ENCODE measurements at places on chromosomes 2 and 18. TPM values are rescaled to one million over a fixed set of nuclear protein-coding genes. Genes with fewer than 3 reads are reported as not detected.

DNA sequence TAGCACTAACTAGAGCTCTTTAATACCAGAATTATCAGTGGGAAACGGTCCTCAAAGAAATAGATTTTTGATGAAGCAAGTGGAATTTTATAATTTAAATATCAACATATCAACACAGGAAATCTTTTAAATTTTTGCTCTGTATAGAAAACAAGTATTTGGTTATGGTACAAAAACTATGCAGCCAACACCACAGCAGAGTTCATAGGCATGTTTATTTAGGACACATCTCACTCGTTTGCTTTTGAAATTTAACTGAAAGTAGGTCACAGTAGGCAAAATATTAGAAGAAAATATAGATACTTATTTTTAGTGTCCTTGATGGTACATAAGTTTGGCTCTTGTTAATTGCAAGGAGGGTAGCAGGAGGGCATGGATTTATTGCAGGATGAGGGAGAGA is 34.3 kb upstream of the TANC1 start:
- H3K4me1 ChIP-seq, result peaks cover 47% of the 10 kb centered on the region
- no peak for DNase-seq
- no peak overlapping the region for H3K4me3 ChIP-seq
- no peaks in the 10 kb centered on the region for H3K27me3 ChIP-seq
- no peaks in the 10 kb centered on the region for H3K36me3 ChIP-seq

The SETBP1 gene
- 12.6 TPM for total RNA-seq

The PAX8 gene
- total RNA-seq, result not detected

- H3K27me3 ChIP-seq, result no peaks in the 10 kb centered on the region
- no peaks in the 10 kb centered on the region for H3K36me3 ChIP-seq
- no peak for DNase-seq
Measured at GRCh38 chr18:62938487-62938886, 223.1 kb downstream of the PHLPP1 start.

- no peak overlapping the region for H3K27ac ChIP-seq
- no peaks in the 10 kb centered on the region for H3K27me3 ChIP-seq
- H3K36me3 ChIP-seq, result no peaks in the 10 kb centered on the region
- H3K4me1 ChIP-seq, result no peaks in the 10 kb centered on the region
Measured at GRCh38 chr18:56489893-56490292, 148.5 kb downstream of the TXNL1 start.

DNA sequence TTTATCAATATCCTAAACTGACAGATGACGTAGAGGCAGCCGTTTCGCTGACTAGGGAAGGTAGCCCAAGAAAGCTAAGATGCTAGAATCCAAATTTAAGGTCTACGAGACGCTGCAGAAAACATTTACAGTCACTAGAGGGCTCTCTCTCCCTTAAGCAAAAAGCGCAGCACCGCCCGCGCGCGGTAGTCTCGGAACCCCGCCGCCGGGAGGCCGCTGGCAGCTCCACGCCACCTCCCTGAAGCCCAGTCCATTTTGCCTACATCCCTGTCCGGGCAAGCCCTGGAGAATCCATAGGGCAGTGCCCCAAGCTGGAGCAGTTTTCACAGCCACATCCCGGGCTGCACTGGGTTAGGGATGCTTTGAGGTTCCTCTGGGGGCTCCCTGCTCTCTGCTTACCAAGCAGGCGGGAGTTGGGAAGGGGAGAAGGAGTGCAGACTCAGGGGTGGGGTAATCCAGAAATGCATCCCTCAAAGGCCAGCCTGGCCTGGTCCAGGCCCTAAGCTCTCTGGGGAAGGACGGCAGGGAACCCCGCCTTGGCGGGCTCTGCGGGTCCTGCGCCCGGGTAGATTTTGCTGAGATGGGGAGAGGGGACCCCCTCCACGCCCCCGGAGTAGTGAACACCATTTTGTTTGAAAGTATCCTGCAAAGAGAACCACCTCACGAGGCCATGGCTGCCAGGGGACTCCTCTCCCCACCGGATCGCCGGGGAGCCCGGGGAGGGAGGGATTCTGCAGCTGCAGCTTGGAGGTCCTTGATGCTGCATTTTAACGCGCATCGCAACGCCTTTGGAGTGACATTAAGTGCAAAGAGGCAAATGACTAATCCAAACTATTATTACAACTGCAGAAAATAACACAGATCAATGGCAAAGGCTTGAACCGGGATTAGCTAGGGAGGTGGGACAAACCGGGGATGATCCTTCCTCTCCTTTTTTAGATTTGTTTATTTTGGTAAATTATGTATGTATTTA is 1.3 kb upstream of the DPYSL5 start:
- peaks cover 73% of the 10 kb centered on the region for H3K27me3 ChIP-seq
- no peak overlapping the region for H3K27ac ChIP-seq
- no peaks in the 10 kb centered on the region for H3K36me3 ChIP-seq

The ST8SIA5 gene
- total RNA-seq, result not detected

- H3K27me3 ChIP-seq, result no peaks in the 10 kb centered on the region
- H3K27ac ChIP-seq, result no peak overlapping the region
- H3K36me3 ChIP-seq, result no peaks in the 10 kb centered on the region
Measured at GRCh38 chr2:166487171-166487570, 6.9 kb downstream of the SCN7A start.

The SH3RF3 gene
- total RNA-seq, result 6.1 TPM

DNA sequence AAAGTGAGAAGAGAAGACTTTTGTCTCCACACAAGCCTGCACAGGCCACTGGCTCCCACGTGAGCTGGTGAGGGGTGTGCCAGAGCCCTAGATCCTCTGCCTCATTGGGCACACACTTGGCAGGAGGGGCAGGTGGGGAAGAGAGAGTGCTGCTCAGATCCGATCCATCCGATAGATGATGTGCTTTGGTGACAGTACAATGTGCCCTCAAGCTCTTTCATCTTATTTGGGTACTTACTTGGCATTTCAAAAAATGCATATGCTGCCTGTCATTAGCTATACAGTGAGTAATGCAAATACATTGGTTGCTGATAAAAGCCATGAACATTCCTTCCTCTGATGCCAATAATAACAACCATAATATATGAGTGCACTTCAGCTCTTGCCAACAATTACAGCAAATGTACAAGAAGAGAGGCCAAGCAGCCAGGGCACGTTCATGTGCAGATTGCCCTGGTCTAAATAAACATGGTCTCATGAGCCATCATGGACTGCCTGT is 255.3 kb downstream of the VAPA start:
- no peaks in the 10 kb centered on the region for H3K4me1 ChIP-seq
- no peak overlapping the region for H3K4me3 ChIP-seq
- H3K36me3 ChIP-seq, result no peaks in the 10 kb centered on the region
- no peaks in the 10 kb centered on the region for H3K27me3 ChIP-seq

The GKN2 gene
- total RNA-seq, result not detected

- no peak overlapping the region for H3K4me3 ChIP-seq
- no peaks in the 10 kb centered on the region for H3K27me3 ChIP-seq
- H3K4me1 ChIP-seq, result peaks cover 19% of the 10 kb centered on the region
- no peak for DNase-seq
- peaks cover 43% of the 10 kb centered on the region for H3K36me3 ChIP-seq
- no peak overlapping the region for H3K27ac ChIP-seq
Measured at GRCh38 chr2:85356186-85356585, 1.6 kb downstream of the ELMOD3 start.

GRCh38 chr2:109433486-109433885 is 180.3 kb downstream of the SEPTIN10 start:
- peaks cover 3% of the 10 kb centered on the region for H3K4me1 ChIP-seq
- no peak overlapping the region for H3K27ac ChIP-seq
- no peak overlapping the region for H3K4me3 ChIP-seq
- no peaks in the 10 kb centered on the region for H3K27me3 ChIP-seq

The SCN2A gene
- total RNA-seq, result 0.05 TPM

The SERPINB4 gene
- 0.26 TPM for total RNA-seq

- no peak overlapping the region for H3K4me3 ChIP-seq
- no peak for DNase-seq
- H3K4me1 ChIP-seq, result peaks cover 4% of the 10 kb centered on the region
Measured at GRCh38 chr2:180205621-180206235, 198.6 kb upstream of the CWC22 start.

The SPP2 gene
- total RNA-seq, result not detected

The FARP2 gene
- 74.3 TPM for total RNA-seq

- no peak for DNase-seq
- peak overlapping the region; percentile 51 for H3K4me3 ChIP-seq
- H3K27ac ChIP-seq, result no peak overlapping the region
- peaks cover 9% of the 10 kb centered on the region for H3K4me1 ChIP-seq
Measured at GRCh38 chr2:156399224-156399949, 36.8 kb upstream of the GPD2 start.

The CCDC178 gene
- total RNA-seq, result not detected

DNA sequence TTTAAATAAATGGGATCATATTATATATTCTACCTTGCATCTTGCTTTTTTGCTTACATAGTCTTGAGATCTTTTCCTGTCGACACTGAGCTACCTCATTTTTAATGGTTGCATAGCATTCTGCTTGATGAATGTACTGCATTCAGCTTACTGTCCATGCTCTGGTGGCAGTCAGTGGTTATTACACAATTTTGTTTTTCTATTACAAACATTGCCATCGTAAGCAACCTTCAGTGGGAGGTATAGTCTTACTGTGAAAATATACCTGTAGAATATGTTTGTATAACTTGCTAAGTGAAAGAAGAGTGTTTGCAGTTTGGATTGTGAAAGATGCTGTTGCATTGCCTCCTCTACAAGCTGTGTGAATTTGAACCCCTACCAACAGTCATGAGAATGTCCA is 43.4 kb downstream of the UBXN4 start:
- no peak for DNase-seq
- no peak overlapping the region for H3K27ac ChIP-seq
- no peaks in the 10 kb centered on the region for H3K27me3 ChIP-seq
- peaks cover 61% of the 10 kb centered on the region for H3K36me3 ChIP-seq
- no peak overlapping the region for H3K4me3 ChIP-seq
- H3K4me1 ChIP-seq, result peaks cover 18% of the 10 kb centered on the region

GRCh38 chr2:8238521-8239230 is 443.2 kb upstream of the ID2 start:
- no peaks in the 10 kb centered on the region for H3K27me3 ChIP-seq
- no peak for DNase-seq
- H3K27ac ChIP-seq, result no peak overlapping the region
- no peaks in the 10 kb centered on the region for H3K36me3 ChIP-seq
- no peak overlapping the region for H3K4me3 ChIP-seq

GRCh38 chr2:241546771-241547498 is 11.6 kb upstream of the BOK start:
- peak; percentile 99 for DNase-seq
- H3K27me3 ChIP-seq, result no peaks in the 10 kb centered on the region
- peaks cover 12% of the 10 kb centered on the region for H3K36me3 ChIP-seq

The PARD6G gene
- 6.1 TPM for total RNA-seq

GRCh38 chr2:62270728-62271127 is 74.8 kb downstream of the B3GNT2 start:
- no peaks in the 10 kb centered on the region for H3K27me3 ChIP-seq
- H3K36me3 ChIP-seq, result no peaks in the 10 kb centered on the region
- no peaks in the 10 kb centered on the region for H3K4me1 ChIP-seq
- no peak overlapping the region for H3K27ac ChIP-seq
- H3K4me3 ChIP-seq, result no peak overlapping the region

The OXER1 gene
- not detected for total RNA-seq

- no peaks in the 10 kb centered on the region for H3K27me3 ChIP-seq
- no peak overlapping the region for H3K27ac ChIP-seq
- H3K36me3 ChIP-seq, result no peaks in the 10 kb centered on the region
- H3K4me3 ChIP-seq, result no peak overlapping the region
- no peak for DNase-seq
Measured at GRCh38 chr2:134146620-134147019, 107.3 kb upstream of the MGAT5 start.

DNA sequence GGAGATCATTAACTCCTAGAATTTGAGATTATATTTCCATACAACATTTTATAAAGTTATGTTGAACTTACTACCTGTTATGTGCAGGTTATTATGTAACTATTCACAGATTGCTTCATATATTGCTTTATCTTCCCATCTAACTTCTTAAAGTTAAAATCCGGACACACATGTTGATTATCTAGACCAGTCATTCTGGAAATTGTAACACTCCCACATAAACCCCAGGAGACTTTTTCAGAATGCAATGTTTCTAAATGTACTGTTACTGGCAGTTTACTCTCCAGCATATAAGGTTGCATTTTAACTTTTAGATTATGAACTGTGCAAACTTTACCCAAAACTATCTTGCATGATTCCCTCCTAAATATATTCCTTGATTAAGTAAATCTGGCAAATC is 70.5 kb upstream of the FAM117B start:
- no peak overlapping the region for H3K4me3 ChIP-seq
- no peak overlapping the region for H3K27ac ChIP-seq
- no peaks in the 10 kb centered on the region for H3K27me3 ChIP-seq
- no peak for DNase-seq

DNA sequence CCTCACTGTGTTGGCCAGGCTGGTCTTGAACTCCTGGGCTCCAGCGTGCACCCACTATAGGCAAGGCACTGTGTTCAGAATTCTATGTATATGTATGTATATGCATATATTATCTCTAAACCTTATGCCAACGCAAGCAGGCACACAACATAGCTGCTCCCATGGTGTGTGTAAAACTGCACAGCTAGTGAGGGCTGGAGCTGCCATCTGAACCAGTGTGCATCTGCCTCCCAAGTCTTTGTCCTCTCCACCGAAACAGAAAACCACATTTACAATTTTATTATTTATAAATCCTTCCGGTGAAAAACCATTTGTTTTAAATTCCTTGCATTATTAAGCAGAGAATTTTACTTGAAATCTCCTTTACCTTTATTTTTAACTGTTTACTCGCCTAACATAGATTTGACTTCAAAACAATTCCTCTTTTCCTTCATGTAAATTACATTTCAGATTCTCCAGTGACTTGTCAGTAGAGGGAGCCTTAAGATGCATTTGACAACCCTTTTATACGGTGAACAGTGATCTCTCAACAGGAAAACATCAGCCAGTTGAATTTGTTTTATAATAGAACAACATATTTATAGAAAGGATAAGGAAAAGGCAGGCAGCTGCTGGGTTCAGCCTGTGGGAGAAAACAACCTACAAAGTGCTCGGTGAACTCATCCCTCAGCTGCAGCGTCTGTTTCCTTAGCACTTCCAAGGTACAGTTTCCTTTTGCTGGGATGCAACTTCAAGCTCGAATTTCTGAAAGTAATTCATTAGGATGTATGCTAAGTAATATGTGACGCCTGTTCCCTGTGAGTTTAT is 101.2 kb downstream of the MYT1L start:
- H3K4me3 ChIP-seq, result no peak overlapping the region
- H3K4me1 ChIP-seq, result no peaks in the 10 kb centered on the region
- H3K27me3 ChIP-seq, result peaks cover 2% of the 10 kb centered on the region
- no peaks in the 10 kb centered on the region for H3K36me3 ChIP-seq

The SELENOI gene
- total RNA-seq, result 10.1 TPM

- H3K27ac ChIP-seq, result no peak overlapping the region
- H3K36me3 ChIP-seq, result no peaks in the 10 kb centered on the region
- no peak overlapping the region for H3K4me3 ChIP-seq
- H3K27me3 ChIP-seq, result no peaks in the 10 kb centered on the region
Measured at GRCh38 chr18:57230861-57231585, 84.1 kb downstream of the BOD1L2 start.

The KLHL30 gene
- total RNA-seq, result 0.50 TPM

The OTOS gene
- not detected for total RNA-seq

The CCDC141 gene
- total RNA-seq, result not detected

GRCh38 chr2:149084924-149085795 is 46.7 kb downstream of the LYPD6B start:
- no peaks in the 10 kb centered on the region for H3K27me3 ChIP-seq
- no peaks in the 10 kb centered on the region for H3K36me3 ChIP-seq
- H3K27ac ChIP-seq, result no peak overlapping the region
- no peak overlapping the region for H3K4me3 ChIP-seq
- H3K4me1 ChIP-seq, result peaks cover 24% of the 10 kb centered on the region

The DSG1 gene
- total RNA-seq, result not detected

Data from SJSA1 (cell line).